ENCODE measurements at places on chromosomes 6 and 20.
A peak's percentile ranks its signal among the peaks of the same experiment; 100 is the strongest.

DNA sequence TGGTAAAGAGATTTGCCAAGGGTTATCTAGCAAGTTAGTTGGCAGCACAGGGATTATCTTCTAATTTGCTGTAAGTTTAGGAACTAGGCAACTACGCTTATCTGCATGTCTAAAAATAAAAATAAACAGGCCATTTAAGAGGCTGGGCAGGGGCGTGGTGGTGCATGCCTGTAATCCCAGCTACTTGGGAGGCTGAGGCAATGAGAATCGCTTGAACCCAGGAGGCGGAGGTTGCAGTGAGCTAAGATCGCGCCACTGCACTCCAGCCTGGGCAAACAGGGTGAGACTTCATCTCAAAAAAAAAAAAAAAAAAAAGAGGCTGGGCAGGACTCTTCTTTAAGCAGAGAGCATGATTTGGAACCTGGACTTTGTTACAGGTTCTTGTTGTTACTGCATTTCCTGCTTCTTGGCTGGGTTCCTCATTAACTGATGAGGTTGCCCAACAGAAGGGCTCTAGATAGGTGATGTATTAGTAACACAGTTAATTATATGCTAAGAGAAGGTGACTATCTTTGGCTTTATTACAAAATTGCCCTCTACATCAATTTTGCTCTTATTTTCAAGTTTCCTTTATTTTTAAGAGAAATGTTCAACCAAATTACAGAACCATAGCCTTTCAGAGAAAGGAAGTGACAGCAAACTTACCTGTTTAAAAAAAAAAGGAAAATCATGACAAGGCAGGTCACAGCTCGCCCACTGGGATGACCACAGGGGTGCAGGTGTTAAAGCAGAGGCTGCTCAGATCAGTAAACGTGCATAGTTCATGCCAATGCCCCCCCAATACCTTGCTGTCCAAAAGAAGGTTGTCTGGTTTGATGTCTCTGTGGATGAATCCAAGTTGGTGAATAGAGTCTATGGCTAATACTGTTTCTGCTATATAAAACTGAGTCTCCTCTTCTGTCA lies 32.5 kb downstream of the STK38 start:
- DNase-seq: peak; percentile 44

GRCh38 chr6:139577763-139578604 lies 203.5 kb upstream of the CITED2 start:
- no peak for DNase-seq

- peak; percentile 79 for DNase-seq
These were observed 23.2 kb downstream of the PSMB1 start for GRCh38 chr6:170529839-170530469.

- DNase-seq: no peak
These were observed 330.9 kb upstream of the CDH4 start for GRCh38 chr20:60921022-60921622.

GRCh38 chr6:150024646-150025155 lies 631 bp downstream of the RAET1L start:
- DNase-seq: no peak

DNA sequence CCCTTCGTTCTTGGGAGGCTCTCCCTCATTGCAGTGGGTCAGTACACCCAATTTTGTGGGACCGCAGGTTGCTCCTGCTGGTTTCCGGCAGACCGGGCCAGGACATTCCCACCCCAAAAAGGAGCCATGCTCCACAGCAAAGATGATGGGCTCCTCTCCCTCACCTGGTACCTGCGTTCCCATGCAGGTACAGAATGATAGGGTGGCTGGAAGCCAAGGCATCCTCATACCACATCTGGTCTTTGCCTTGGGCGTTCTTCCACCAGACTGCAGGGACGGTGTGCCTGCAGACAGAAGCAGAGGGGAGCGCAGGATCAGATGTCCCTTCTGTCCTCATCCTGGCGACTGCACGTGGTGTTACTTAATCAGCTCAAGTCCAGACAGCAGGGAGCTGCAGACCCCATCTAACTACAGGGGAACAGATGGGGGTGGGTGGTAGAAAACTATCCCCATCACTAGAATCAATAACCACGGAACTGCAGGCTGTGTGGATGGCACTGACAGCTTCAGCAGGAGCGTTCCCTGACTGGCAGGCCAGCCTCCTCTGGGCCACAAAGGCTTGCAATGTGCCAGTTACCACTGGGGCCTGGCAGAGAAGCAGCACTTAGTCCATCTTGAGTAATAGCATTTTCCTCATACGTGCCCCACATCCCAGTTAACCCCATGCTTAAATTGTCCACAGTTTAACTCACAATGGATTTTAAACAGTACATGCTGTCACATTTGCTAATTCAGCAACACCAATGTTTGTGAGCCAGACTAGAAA lies 70.4 kb downstream of the ABHD12 start:
- DNase-seq: no peak

- DNase-seq: peak; percentile 13
These were observed 34.7 kb downstream of the PLAGL1 start for GRCh38 chr6:143973097-143973966.

DNA sequence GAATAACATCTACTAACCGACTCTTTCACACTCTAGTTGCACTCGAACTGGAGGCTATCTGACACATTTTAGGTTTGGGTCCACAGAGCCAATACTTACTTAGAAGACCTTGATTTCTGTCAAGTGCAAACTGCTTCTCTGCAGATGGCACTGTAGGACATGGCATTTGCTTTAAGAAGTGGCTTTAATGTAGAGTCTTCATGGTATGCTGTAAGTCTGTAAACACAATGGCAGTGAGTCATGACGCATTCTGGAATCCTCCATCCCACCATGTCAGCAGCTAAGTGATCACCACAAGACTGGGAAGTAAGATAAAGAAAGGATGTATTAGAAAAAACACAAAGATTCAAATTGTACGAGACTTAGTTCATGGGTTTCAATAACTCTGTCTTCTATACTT lies 377.0 kb upstream of the NOX3 start:
- DNase-seq: no peak

DNA sequence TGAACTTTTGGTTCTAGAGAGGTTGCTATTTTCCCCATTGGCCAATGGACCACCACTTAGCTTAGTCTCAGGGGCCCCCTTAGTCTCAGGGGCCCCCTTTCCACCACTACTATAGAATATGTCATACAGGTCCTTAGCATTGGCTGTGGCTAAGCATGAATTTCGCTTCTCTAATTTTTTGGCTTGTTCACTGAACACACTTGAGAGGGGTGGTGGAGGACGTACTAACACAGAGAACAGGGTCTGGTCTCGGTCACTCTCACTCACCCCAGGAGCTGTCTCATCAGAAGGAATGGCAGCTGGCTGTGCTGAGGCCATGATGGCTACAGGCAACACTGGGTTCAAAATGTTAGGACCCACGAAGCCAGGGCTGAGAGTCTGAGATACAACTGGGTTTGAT lies 30.3 kb downstream of the ZNF318 start:
- no peak for DNase-seq

- no peak for DNase-seq
These were observed 1.8 kb upstream of the LRRC73 start for GRCh38 chr6:43511824-43512415.

GRCh38 chr6:2794171-2794730 lies 29.1 kb downstream of the WRNIP1 start:
- no peak for DNase-seq

- no peak for DNase-seq
These were observed 15.9 kb upstream of the SLC9A8 start for GRCh38 chr20:49796600-49797343.

DNA sequence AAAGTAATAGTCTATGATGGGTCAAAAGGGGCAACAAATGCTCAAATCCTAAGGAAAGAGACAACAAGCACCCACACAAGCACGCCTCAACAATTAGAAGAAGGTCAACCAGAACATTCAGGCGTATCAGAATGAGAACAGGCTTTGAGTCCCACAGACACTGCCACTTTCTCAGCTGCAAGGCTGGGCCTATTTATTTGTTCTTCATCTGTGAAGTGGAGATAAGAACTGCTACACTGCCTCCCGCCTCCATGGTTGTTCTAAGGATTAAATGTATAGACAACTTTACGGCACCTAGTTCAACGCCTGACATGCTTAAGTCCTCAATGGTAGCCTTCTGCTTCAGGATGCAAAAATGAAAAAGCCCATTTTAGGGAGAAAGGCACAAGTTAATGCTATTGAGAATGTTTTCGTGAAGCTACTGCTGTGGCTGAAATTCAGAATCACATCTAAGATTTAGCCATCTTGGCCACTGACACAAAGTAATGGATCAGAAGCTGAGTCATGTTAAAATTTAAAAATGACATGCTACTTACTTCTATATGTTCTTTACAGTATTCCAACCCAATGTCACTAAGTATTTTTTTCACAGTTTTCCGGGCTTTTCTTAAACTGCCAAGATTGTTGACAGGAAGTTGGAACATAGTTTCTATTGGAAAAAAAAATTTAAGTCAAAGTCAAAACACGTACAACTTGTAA lies 27.7 kb downstream of the ADNP start:
- no peak for DNase-seq

- DNase-seq: no peak
These were observed 512.3 kb downstream of the TFAP2B start for GRCh38 chr6:51330971-51331370.

DNA sequence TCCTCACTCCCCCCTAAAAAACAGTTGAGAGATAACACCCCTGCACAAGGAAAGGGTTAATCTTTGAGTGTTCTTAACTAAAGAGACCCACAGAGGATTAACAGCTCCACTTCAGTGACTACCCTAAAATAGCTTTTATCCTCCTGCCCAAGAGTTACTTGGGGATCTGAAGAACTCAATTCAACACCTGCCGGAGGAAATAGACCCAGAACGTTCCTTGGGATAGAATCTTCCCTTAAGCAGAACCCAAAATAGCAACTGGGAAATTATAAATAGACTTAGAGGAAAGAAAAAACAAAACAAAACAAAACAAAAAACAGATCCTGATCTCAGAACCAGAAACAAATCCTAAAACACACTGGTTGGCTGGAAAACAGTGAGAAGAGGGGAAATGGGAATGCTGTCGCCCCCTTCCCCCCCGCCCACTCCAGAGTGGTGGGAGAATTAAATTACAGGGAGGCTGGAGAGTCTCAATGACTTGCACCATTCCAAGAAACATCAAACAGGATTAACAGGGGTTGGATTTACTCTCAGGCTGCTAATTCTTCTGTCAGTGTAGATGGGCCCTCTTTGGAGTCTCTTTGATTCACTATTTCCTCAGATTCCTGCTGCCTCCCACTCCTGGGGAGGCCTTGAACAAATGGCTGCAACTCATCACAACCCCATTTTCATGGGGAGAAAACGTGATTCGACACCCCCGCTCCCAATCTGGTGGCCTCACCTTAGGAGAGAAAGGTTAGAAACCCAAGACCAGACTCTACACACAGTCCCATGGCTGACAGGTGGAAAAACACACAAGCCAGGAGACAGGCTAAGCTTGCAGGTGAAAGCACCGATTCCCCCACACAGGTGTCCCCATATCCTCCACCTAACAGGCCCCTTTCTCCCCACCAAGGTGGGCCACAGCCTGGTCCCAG lies 1.4 kb downstream of the PLAGL2 start:
- DNase-seq: no peak

- peak; percentile 58 for DNase-seq
These were observed 82.6 kb upstream of the PREP start for GRCh38 chr6:105485456-105485855.

- no peak for DNase-seq
These were observed 99.7 kb downstream of the ZMYND8 start for GRCh38 chr20:47256668-47257236.

DNA sequence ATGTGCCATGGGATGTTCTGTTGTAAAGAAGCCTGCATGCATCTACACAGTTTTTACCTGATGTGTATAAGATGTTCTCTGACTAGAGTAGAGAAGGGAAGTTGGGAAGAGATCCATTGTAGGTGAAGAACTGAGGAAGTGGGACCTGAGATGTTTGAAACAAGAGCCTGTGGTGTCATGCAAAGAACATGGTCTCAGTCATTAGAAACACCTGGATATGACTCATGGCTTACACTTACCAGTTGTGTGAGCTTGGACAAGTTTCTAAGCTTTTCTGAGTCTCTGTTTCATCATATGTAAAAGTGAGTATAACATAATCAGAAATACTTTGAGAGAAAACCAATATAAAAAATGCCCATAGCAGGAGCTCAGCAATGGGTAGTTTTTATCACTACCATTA lies 51.9 kb upstream of the SEC63 start:
- no peak for DNase-seq

- DNase-seq: no peak
These were observed 52.4 kb upstream of the RNF24 start for GRCh38 chr20:4067600-4068261.
